ENCODE measurements at places on chromosomes 4 and X. TPM values are rescaled to one million over a fixed set of nuclear protein-coding genes. Genes with fewer than 3 reads are reported as not detected.

DNA sequence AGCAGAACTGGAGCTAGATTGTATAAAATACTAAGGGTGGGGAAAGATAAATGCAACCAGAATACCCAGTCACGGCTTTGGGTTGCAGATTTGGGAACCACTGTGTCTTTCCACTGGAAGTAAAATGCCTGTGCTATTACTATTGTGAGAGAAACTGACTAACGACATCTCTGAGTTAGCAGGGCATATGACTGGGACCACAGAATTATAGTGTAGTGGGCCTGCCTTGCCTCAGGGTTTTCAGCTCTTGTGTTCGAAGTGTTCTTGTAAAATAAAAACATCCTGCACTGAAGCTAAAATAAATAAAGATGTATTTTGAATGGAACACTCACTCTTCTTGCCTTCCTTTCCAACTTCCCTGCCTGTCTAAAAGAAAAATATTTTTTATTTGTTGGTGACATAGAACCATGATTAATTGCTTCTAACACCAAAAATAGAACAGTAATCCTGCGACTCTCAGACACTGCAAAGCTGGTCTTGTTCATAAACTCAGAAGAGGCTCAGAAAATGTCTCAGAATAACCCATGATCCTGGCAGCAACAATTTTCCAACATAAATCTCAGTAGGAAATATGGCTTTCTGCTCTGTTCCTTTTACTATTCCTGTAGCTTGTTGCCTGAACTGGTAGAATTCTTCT, 104.2 kb downstream of the FAM47B start:
- H3K4me1 ChIP-seq, result peaks cover 16% of the 10 kb centered on the region
- H3K36me3 ChIP-seq, result no peaks in the 10 kb centered on the region
- H3K27me3 ChIP-seq, result no peaks in the 10 kb centered on the region
- DNase-seq, result no peak
- H3K4me3 ChIP-seq, result no peak overlapping the region
- H3K27ac ChIP-seq, result no peak overlapping the region

DNA sequence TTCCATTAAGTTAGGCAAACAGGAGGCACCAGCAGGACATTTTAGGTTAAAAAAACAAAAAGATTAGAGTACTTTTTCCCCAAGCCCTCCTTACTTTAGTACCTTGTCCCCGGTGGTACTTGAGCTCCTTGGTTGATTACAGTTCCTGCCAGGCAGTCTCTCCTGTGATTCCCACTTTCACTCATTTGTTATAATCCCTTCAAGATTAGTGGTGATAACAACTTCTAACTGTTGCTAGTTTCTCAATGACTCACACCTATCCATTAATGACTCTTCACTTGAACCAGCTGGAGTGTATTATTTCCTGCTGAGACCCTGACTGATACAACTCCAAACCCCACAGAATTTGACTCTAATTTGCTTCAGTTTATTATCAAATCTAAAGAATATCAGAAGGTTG, 765.0 kb upstream of the DIAPH2 start:
- no peaks in the 10 kb centered on the region for H3K4me1 ChIP-seq
- DNase-seq, result no peak
- no peaks in the 10 kb centered on the region for H3K36me3 ChIP-seq

- no peak overlapping the region for H3K27ac ChIP-seq
- DNase-seq, result no peak
- H3K4me3 ChIP-seq, result no peak overlapping the region
- peaks cover 39% of the 10 kb centered on the region for H3K4me1 ChIP-seq
- H3K36me3 ChIP-seq, result no peaks in the 10 kb centered on the region
Observed at GRCh38 chr4:152784490-152785350, 5.0 kb downstream of the ARFIP1 start.

DNA sequence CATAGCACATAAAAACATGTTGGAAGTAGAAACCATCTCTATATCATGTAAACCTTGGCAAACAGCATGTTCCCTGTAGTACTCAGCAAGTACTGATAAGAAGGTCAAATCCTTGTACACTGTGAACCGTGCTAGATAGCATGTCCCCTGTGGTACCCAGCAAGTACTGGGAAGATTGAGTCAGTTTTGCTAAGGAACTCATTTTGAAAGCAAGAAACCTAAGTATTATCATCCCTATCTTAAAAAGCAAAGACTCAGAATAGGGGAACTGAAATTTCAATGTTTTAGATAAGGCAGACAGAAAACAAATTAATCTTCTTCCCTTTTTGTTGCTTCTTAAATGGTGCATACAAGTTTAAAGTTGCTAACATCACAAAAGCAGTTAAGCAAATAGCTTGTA, 180.2 kb downstream of the RBM46 start:
- no peak overlapping the region for H3K4me3 ChIP-seq
- H3K4me1 ChIP-seq, result no peaks in the 10 kb centered on the region
- H3K36me3 ChIP-seq, result no peaks in the 10 kb centered on the region
- H3K27me3 ChIP-seq, result peaks cover 1% of the 10 kb centered on the region
- no peak overlapping the region for H3K27ac ChIP-seq

DNA sequence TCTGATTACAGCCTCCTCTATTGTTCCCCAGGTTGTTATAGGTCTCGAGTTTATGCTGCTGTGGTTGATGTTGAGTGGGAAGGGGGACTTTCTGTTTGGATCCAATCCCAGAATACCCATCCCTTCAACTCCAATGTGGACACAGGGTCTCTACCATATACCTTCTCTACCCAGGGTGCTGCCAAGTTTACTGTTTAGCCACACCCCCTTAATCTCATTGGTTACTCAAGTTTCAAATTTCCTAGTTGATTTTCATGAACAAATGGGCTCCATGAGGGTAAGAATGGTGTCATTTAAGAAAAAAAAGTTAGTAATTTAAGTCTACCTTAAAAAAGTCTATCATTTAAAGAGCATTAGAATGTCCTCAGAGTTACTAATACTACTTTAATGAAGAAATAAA, 3.6 kb upstream of the SPP1 start:
- DNase-seq, result no peak
- H3K27me3 ChIP-seq, result peaks cover 6% of the 10 kb centered on the region
- no peak overlapping the region for H3K4me3 ChIP-seq
- H3K27ac ChIP-seq, result no peak overlapping the region
- H3K36me3 ChIP-seq, result no peaks in the 10 kb centered on the region

- H3K27ac ChIP-seq, result no peak overlapping the region
- no peaks in the 10 kb centered on the region for H3K4me1 ChIP-seq
- no peaks in the 10 kb centered on the region for H3K27me3 ChIP-seq
- H3K4me3 ChIP-seq, result no peak overlapping the region
- no peak for DNase-seq
Observed at GRCh38 chrX:56284269-56284668, 52.1 kb downstream of the KLF8 start.

Gene AKAP4
- total RNA-seq, result not detected

Gene SSX1
- total RNA-seq, result not detected

Gene NXF3
- total RNA-seq, result not detected

Gene AWAT2
- total RNA-seq, result not detected
